Omental fat pad (tissue), 4 donors: ENCODE measurements at places on chromosomes 1 and 21. TPM values are rescaled to one million over a fixed set of nuclear protein-coding genes. Genes with fewer than 3 reads are reported as not detected.

The PRUNE1 gene
- total RNA-seq: 6.2 TPM

The CYP4B1 gene
- 344 TPM for total RNA-seq

The LCE1D gene
- not detected for total RNA-seq

The HMGCS2 gene
- 0.56 TPM for total RNA-seq

The LMNA gene
- total RNA-seq: 801 TPM

The CGN gene
- 5.6 TPM for total RNA-seq

The SPATA46 gene
- not detected for total RNA-seq

The COL16A1 gene
- 21.1 TPM for total RNA-seq

The CYP4Z1 gene
- total RNA-seq: 5.2 TPM

The TRIM67 gene
- total RNA-seq: not detected

The HTR1D gene
- total RNA-seq: not detected

The IGSF21 gene
- 0.56 TPM for total RNA-seq

The RIMKLA gene
- total RNA-seq: 0.38 TPM

- DNase-seq: no peak
These were observed 42.4 kb upstream of the CRB1 start for GRCh38 chr1:197225611-197226010.

DNA sequence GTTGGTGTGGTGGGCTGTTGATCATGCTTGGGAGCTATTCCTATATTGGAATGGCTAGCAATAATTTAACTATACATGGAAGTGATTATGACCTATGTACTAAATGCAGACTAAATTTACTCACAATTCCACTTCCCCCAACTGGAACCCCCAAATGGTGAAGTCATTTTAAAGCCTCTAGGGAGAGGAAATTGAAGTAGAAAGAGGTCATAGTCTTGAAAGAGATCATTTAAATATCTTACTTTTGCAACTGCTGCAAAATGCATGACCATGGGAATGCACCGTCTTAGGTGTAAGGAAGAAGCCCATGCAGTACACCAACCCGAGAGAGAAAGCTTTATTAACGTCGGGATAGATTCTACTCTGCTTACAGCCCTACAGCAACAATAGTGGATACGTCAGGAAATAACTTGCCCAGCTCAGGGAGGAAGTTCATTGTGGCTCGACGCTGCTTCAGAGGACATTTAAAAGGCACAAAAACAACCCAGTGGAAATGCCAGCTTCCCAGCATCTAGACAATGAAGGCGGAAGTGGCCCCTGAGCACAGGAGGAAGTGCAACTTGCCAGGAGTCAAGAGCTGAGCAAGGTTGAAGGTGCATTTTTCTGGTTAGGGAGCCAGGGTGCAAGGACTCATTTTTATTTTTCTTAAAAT, 26.5 kb downstream of the CYYR1 start:
- DNase-seq: no peak

DNA sequence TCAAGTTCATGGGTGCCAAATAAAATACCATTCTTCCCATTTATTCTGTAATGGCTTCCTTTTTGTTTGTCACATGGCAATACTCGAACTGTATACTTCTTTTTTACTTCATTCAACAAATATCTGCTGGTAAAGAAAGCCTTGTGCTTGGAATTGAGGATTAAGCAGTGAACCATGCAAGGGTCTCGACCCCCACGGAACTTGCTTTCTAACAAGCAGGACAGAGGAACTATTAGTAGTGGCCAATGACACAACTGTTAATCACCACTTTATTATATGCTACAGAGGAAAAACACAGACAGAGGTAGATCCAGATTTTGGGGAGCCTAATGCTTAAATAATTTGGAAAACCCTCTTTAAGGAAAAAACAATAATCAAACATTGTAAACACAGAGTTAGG, 542.2 kb downstream of the DPYD start:
- DNase-seq: no peak

DNA sequence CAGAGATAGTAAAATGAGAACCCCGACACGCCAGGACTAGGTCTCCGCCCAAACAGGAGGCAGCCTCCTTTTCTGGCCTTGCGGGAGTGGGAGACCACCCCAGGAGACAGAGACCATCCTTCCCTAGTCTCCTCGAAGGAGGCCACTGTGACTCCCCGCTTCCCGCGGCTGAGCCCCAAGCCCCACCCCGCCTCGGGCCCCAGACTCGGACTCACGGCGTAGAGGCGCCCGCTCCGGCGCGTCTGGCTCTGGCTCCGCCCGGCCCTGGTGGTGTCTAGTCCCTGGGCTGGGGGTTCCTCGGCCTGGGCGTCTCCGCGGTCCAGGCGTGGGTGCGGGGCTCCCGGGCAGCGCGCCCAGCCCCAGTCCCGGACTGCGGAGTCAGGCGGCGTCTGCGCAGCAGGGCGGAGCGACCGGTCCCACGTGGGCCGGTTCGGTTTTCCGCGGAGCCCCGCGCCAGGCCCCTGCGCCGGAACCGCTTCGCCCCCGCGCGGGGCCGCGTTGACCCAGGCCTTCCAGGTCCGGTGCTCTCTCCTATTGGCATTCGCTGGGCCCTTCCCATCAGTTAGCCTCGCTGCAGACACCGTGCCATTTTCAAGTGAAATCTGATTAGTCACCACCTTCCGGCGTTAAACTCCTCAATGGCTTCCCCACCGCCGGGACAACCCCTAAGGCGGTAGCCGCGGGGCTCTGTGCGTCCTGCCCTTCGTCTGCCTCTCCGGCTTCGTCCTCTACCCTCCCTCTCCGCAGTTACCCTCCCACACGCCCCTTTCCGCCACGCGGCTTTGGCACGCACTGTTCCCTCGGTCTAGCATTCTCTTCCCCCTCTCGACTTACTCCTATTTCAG, at the start of gene C1orf216:
C1orf216 (minus strand) TSS at position 393 of the 845 bp plus-strand sequence. CDS start 2,563 bp downstream, outside the sequence.
- DNase-seq: no peak

- DNase-seq: no peak
These were observed 25.8 kb downstream of the TP53BP2 start for GRCh38 chr1:223819730-223820514.

- peak; percentile 40 for DNase-seq
These were observed at the start of gene AKT3 for GRCh38 chr1:243850202-243850451. Gene AKT3 (minus strand): TSS chr1:243850243. CDS start chr1:243843170, 7,073 bp downstream.

GRCh38 chr1:119590393-119590792, 57.7 kb downstream of the ZNF697 start:
- DNase-seq: no peak

DNA sequence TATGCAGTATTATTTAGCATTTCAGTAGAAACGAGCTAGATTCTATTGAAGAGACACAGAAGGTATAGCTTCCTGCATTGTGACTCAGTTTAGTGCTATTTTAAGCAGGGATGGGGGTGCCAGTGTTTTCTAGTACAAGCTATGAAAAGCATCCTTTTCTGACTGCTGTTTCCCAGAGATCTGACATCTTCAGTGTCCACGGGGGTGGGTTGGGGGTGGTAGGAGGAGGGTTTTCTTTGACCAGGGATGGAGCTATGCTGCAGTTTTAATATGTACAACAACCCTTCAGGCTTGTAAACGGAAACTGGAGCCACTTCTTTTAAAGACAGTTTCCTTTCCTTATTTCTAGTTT, 2.7 kb upstream of the NEGR1 start:
- no peak for DNase-seq

- no peak for DNase-seq
These were observed 2.4 kb downstream of the ACTN2 start for GRCh38 chr1:236688705-236689104.

DNA sequence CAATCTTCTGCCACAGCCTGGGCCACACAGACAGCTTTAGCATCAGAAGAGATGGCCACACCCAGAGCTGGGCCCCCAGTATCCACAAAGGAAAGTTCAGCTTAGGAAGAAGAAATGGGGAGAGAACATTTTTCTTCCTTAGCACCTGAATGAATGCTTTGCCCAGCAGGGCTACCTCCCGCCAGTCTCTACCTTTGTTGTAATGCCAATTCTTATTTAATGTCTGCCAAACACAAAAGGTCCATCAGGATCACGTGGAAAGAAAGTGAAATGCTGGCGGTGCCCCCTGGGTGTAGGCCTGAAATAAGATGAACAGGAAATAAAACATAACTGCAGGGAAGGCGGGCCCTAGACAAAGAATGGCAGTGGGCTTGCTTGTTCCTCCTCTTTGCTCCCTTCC, 125.6 kb downstream of the CACNA1E start:
- no peak for DNase-seq

DNA sequence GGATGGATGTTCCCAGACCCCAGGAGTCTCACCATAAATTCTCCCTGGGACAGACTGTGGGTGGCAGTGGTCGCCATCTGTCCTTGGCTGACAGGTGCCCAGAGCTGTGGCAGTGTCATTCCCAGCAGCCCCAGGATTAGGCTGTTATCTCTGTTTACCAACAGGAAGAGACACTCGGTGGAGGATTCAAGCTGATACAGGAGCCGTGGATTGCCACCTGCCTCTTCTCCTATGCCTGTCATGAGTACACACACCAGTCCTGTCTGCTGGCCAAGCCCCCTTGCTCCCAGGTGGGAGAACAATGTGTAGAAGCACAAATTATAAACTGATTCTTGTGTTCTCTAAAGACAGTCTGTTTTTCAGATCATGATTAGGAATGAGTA, 152.6 kb downstream of the ETS2 start:
- no peak for DNase-seq

GRCh38 chr1:200042119-200042551, 14.6 kb downstream of the NR5A2 start:
- no peak for DNase-seq

DNA sequence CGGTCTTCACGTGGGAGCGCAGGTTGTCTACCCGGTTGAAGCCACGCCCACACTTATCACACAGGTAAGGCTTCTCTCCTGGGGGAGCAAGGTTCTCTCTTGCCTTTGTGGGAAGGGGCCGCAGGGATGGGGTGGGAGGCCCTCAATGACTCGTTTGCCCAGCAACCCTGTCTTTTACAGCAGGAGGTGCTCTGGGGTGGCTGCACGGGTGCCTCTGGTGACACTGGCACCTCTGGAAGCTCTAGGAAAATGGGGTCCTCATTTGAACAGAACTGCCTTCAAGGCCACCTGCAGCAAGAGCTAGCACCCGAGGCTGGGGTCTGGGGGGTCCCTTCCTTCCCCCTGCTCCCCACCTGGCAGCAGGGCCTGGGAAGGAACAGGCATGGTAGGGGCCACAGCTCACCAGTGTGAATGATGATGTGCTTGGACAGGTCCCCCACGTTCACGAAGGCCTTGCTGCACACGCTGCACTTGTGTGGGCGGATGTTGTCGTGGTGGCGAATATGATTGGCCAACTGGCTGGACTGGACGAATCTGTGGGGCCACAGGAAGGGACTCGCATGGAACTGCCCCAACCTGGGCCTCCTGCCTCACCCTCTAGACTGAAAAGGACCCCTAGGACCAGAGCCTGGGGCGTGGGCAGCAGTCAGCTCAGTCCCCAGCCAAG, 33.1 kb downstream of the ZBTB17 start:
- no peak for DNase-seq

DNA sequence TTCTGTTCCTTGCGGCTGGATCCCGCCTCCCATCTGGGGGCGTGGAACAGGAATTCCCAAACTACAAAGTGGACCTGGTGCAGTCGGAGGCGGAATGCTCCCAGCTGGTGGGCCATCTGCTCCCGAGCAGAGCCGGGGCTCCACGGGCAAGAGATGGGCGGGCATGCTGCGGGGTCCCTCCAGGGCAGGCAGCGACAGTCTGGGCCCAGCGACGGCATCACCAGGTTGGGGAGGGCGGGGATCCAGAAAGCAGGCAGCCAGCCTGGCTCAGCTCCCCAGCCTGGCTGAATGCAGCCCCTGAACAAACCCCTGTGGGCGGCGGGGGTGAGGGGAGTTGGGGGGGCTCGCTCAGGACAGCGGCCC, 3.6 kb downstream of the MEGF6 start:
- no peak for DNase-seq

DNA sequence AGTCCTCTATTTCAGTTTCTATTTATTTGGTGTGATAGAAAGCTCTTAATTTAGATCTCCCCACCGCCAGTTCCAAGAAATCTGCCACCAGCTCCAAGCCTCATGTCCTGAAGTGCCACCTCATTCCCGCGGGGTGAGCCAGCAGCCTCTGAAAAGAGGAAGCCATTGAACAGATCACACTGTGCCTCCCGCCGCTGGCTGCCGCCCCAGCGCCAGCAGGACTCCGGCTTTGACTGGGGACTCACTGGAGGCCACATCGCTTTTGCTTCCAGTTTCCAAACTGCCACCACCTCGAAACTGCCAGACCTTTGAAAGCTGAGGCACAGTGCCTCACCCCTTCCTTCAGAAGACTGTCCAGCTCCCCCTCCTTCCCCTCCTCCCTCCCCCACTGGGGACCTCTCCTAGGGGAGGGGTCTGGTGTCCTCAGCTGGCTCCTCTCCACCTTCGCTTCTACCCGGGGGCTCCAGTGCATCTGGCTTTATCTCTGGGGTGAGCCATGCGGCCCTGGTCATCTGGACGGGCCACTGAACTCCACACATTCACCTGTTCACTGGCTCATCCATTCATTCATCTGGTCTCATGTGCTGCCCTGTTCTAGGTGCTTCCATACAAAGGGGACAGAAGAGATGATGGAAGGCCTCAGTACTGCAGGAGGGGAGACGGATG, 58.9 kb downstream of the VPS26C start:
- no peak for DNase-seq

DNA sequence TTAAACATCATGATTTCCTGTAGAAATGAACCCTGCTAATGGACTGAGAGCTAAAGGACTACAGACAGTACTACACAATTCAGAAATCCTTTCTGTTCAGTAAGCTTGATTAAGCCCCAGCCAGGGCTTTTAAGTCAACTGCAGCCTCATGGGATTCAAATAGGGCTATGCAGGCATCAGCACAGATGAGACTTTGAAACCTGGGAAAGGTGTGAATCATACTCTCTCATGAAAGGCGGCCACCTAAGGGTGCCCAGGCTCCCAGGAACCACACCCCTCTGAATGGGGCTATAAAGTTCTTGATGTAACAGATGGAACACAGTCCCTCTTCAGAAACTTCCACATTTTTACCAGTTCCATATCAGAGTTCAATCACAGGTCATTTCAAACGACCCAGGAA, 7.6 kb downstream of the SIPA1L2 start:
- no peak for DNase-seq

DNA sequence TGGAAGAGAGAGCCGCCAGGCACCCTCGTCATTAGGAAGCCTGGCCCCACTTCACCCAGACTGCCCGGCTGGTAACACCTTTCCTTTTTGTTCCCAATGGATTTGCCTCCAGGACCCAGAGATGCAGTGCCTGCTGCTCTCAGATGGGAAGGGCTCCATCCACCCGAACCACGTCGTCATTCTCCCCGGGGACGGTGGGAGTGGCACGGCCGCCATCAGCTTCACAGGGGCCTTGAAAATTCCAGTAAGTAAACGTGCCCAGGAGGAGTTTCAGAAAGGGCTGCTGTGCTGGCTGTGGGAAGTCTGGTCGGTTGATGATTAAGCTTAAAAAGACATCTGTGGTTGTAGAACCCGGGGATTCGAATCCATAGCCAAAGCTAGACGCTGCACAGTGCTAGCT, 45.2 kb downstream of the SLC37A1 start:
- DNase-seq: no peak

GRCh38 chr1:117473063-117473462, 105.8 kb downstream of the MAN1A2 start:
- no peak for DNase-seq

GRCh38 chr1:25620211-25620610, 3.6 kb downstream of the MAN1C1 start:
- DNase-seq: no peak

- DNase-seq: no peak
These were observed 107.7 kb downstream of the ADSS2 start for GRCh38 chr1:244344001-244344400.

- no peak for DNase-seq
These were observed 100.8 kb downstream of the UCK2 start for GRCh38 chr1:165928075-165928731.
